ENCODE measurements at places on chromosomes 2 and 18. TPM values are rescaled to one million over a fixed set of nuclear protein-coding genes. Genes with fewer than 3 reads are reported as not detected.
A peak's percentile ranks its signal among the peaks of the same experiment; 100 is the strongest.

Gene ERMN
- not detected for total RNA-seq

- no peak for DNase-seq
- H3K4me1 ChIP-seq = no peaks in the 10 kb centered on the region
- H3K27me3 ChIP-seq = no peaks in the 10 kb centered on the region
- H3K4me3 ChIP-seq = no peak overlapping the region
- peaks cover 59% of the 10 kb centered on the region for H3K36me3 ChIP-seq
These were observed 35.5 kb downstream of the SIGLEC15 start for GRCh38 chr18:45860971-45861370.

DNA sequence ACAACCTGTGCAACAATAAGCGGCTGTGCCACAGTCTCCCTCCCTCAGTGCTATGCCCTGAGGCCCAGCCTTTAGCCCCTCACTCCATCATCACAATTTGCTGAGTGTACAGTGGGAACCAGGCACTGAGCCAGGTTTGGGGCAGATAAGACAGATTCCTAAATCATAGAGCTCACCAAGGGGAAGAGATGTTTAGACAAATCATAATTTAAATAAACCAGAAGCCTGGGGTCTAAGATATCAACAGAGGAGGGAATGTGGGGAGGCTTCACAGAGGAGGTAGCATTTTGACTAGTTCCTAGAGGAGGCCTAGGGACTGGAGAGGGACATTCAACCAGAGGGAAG lies 139.3 kb upstream of the EPAS1 start:
- no peak overlapping the region for H3K27ac ChIP-seq
- DNase-seq = no peak
- no peaks in the 10 kb centered on the region for H3K4me1 ChIP-seq
- no peak overlapping the region for H3K4me3 ChIP-seq
- H3K36me3 ChIP-seq = peaks cover 3% of the 10 kb centered on the region

Gene OTOF
- not detected for total RNA-seq

DNA sequence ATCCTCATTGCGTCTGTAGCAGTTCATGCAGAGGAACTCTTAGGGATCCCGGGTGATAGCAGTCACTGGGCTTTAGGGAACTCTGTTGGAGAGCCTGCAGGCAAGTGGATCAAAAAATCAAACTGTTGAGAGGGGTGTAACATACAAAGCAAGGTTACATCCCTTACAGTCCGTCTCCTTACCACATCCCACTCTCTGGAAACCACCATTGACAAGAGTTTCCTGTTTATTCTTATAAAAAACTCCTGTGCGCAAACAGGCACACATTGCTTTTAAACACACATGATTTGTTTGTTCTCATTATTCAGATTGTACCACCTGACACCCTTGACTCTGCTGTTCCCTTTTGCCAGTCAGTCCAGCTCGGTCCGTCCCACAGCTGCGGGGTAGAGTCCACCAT lies 137.7 kb downstream of the LTBP1 start:
- no peak overlapping the region for H3K4me3 ChIP-seq
- no peaks in the 10 kb centered on the region for H3K36me3 ChIP-seq
- no peak overlapping the region for H3K27ac ChIP-seq
- H3K27me3 ChIP-seq = no peaks in the 10 kb centered on the region

Gene ROCK2
- 47.5 TPM for total RNA-seq

GRCh38 chr18:78949216-78949615 lies 30.4 kb upstream of the SALL3 start:
- H3K36me3 ChIP-seq = no peaks in the 10 kb centered on the region
- no peak overlapping the region for H3K27ac ChIP-seq
- H3K4me3 ChIP-seq = no peak overlapping the region
- H3K27me3 ChIP-seq = no peaks in the 10 kb centered on the region
- no peak for DNase-seq

GRCh38 chr2:231671270-231672050 lies 36.9 kb upstream of the PTMA start:
- peak; percentile 51 for DNase-seq
- H3K4me3 ChIP-seq = no peak overlapping the region
- peak overlapping the region; percentile 94 for H3K27ac ChIP-seq
- no peaks in the 10 kb centered on the region for H3K27me3 ChIP-seq
- H3K4me1 ChIP-seq = peaks cover 55% of the 10 kb centered on the region
- no peaks in the 10 kb centered on the region for H3K36me3 ChIP-seq

DNA sequence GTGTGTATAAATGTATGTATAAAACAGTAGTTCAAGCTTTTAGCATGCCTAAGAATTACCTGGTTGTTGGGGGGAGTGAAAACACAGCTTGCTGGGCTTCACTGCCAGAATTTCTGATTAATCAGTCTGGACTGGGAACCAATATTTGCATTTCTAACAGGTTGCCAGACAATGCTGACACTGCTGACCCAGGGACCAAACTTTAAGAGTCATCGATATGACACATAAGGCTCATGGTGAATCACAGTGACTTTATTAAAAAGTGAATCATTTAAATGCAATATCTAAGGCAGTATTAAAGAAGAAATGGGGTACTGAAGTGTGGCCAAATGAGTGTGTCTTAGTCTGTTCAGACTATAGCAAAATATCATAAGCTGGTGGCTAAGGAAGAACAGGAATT lies 195.9 kb upstream of the DTNA start:
- no peaks in the 10 kb centered on the region for H3K4me1 ChIP-seq
- no peak overlapping the region for H3K4me3 ChIP-seq
- no peaks in the 10 kb centered on the region for H3K27me3 ChIP-seq
- no peak overlapping the region for H3K27ac ChIP-seq
- DNase-seq = no peak

DNA sequence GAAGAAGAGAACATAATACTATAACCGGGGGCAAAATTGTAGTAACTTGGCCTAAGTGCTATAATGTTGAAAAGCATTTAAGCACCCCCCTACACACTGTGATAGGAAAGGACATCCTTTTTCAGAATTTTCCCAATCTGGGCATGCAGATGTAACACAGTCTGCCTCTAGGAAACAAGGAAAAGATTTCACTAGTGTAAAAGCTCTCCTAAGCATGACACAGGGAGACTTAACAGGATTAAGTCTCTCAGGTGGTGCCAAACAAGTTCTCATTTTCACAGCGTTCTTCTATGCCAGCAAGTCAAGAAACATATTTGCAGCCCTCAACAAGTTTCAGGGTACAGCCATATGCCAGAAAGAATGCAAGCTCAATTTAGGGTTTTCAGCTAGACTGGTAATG lies 53.0 kb downstream of the NCKAP5 start:
- H3K27me3 ChIP-seq = no peaks in the 10 kb centered on the region
- no peaks in the 10 kb centered on the region for H3K4me1 ChIP-seq
- no peak for DNase-seq
- H3K27ac ChIP-seq = no peak overlapping the region
- H3K4me3 ChIP-seq = no peak overlapping the region

DNA sequence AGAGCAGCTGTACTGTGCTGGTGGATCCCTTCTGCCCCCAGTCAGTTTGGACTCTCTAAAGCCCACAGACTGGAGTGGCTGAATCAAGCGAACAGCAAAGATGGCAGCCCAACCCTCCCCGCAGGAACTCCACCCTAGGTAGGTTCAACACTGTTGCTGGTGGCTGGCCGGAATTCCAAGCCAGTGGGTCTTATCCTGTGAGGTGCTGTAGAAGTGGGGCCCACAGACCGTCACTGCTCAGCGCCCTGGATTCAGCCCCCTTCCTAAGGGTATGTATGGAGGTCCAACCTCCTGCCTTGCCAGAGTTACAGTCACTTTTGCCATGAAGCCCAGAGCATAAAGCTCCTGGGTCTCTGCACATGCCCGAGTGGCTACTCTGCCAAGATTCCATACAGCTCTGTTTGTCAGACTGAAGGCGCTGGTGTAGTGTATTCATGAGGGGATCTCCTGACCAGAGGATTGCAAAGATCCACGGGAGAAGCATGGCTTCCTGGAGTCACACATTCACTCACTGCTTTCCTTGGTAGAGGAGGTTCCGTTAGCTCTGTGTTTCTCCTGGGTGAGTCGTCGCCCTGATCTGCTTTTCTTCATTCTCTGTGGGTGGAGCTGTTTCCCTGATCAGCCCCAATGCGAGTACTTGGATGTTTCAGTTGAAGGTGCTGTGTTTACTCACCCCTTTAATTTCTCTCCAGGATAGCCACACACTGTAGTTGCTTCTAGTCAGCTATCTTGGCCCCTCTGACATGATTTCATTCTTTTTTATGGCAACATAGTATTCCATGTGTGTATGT lies 293.6 kb upstream of the THUMPD2 start:
- no peaks in the 10 kb centered on the region for H3K36me3 ChIP-seq
- no peak for DNase-seq
- no peak overlapping the region for H3K27ac ChIP-seq
- H3K4me3 ChIP-seq = no peak overlapping the region
- H3K4me1 ChIP-seq = no peaks in the 10 kb centered on the region
- H3K27me3 ChIP-seq = no peaks in the 10 kb centered on the region

- H3K27ac ChIP-seq = no peak overlapping the region
- no peaks in the 10 kb centered on the region for H3K27me3 ChIP-seq
- H3K4me1 ChIP-seq = no peaks in the 10 kb centered on the region
- H3K36me3 ChIP-seq = no peaks in the 10 kb centered on the region
- DNase-seq = no peak
- H3K4me3 ChIP-seq = no peak overlapping the region
These were observed 485.2 kb upstream of the SALL3 start for GRCh38 chr18:78494204-78495085.

Gene LRRTM1
- not detected for total RNA-seq

Gene ABCG8
- not detected for total RNA-seq

DNA sequence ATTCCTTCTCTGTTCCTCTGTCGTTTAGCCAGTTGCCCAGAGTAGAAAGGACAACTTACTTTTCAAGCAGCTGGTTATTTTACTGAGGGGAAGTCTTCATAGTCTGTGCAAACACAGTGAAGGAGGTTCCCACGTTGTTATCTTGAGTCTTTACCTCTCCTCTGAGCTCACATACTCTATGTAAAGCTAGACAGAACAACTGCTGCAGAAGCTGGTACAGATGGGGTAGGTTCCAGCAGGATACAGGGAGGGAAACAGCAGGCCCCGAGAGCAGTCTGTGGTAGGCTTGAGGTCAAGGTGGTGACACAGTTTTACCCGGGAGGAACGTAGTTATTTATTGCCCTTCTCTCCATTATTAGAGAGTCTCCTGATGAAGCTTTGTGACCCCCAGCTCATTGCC lies 93.4 kb upstream of the LDLRAD4 start:
- H3K4me1 ChIP-seq = no peaks in the 10 kb centered on the region
- no peaks in the 10 kb centered on the region for H3K27me3 ChIP-seq
- H3K27ac ChIP-seq = no peak overlapping the region
- DNase-seq = no peak

DNA sequence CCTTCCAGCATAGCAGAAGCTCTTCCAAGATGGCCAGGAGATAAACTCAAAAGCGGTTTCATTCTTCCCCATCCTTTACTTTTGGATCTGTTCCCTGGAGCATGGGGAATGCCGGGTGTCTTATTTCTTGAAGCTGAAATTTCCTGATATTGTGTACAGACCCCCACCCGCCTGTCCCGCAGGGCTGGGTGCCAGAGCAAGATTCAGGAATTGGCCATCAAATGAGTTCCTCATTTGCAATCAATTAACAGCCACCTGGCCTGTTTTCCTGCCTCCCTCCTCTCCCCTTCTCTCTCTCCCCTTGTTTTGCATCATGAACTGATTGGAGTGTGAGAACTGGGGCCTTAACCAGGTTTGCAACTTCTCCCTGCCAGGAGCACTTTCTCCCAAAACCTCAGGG lies 202.1 kb downstream of the SH3RF3 start:
- H3K27me3 ChIP-seq = no peaks in the 10 kb centered on the region
- no peaks in the 10 kb centered on the region for H3K36me3 ChIP-seq
- H3K27ac ChIP-seq = no peak overlapping the region
- DNase-seq = no peak
- peaks cover 2% of the 10 kb centered on the region for H3K4me1 ChIP-seq
- no peak overlapping the region for H3K4me3 ChIP-seq

DNA sequence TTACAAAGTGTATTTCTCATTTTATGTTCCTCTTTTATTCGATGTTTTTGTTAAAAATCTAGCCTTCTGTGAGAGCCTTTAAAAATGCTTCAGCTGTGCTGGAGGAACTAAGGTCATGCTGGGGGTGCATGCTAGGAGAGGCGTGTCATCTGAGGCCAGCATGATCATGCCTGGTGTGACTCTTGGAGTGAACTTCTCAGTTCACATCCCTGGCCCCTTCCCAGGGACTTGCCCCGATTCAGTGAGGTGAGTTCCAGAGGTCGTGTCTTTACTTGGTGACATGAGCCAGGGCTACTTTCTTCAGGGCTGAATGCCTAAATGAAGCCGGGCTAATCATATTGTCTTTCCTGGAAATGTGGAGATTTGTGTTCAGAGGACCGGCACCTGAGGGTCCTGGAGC lies 264.9 kb downstream of the MREG start:
- H3K4me3 ChIP-seq = no peak overlapping the region
- no peaks in the 10 kb centered on the region for H3K4me1 ChIP-seq

Gene APLF
- total RNA-seq = 9.1 TPM

- no peak overlapping the region for H3K4me3 ChIP-seq
- H3K27me3 ChIP-seq = no peaks in the 10 kb centered on the region
- DNase-seq = no peak
- H3K36me3 ChIP-seq = no peaks in the 10 kb centered on the region
- no peak overlapping the region for H3K27ac ChIP-seq
- H3K4me1 ChIP-seq = peaks cover 5% of the 10 kb centered on the region
These were observed 22.0 kb upstream of the RPL31 start for GRCh38 chr2:100980046-100980445.

GRCh38 chr2:36530178-36530982 lies 67.6 kb downstream of the FEZ2 start:
- H3K27me3 ChIP-seq = no peaks in the 10 kb centered on the region
- no peak overlapping the region for H3K4me3 ChIP-seq
- DNase-seq = no peak
- no peak overlapping the region for H3K27ac ChIP-seq

Gene VSNL1
- 0.45 TPM for total RNA-seq

GRCh38 chr2:19614066-19614465 lies 255.6 kb upstream of the OSR1 start:
- no peak overlapping the region for H3K27ac ChIP-seq
- H3K36me3 ChIP-seq = no peaks in the 10 kb centered on the region
- DNase-seq = no peak
- H3K4me3 ChIP-seq = no peak overlapping the region
- H3K4me1 ChIP-seq = no peaks in the 10 kb centered on the region

DNA sequence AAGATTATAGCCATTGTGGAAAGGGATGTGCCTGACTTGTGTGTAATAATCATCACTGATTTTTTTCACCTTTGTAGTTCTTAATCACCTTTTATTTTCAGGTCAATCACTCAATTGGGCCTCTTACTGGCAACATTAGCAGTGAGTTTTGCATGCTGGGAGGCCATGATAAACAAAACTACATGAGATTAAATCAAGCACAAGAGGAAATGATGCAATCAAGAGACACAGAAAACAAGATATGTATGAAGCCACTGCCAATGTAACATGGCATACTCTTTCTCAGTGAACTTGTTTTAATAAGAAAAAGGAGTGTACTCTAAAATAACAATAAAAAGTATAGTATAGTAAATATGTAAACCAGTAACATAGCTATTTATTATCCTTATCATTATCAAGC lies 69.9 kb upstream of the FSIP2 start:
- no peaks in the 10 kb centered on the region for H3K27me3 ChIP-seq
- H3K36me3 ChIP-seq = no peaks in the 10 kb centered on the region
- H3K4me3 ChIP-seq = no peak overlapping the region
- no peak overlapping the region for H3K27ac ChIP-seq

GRCh38 chr2:222535477-222535876 lies 111.1 kb downstream of the SGPP2 start:
- H3K27me3 ChIP-seq = no peaks in the 10 kb centered on the region
- H3K4me1 ChIP-seq = peaks cover 3% of the 10 kb centered on the region
- no peak for DNase-seq
- no peak overlapping the region for H3K27ac ChIP-seq
- no peak overlapping the region for H3K4me3 ChIP-seq
